ENCODE measurements at places on chromosomes 13 and 19.

DNA sequence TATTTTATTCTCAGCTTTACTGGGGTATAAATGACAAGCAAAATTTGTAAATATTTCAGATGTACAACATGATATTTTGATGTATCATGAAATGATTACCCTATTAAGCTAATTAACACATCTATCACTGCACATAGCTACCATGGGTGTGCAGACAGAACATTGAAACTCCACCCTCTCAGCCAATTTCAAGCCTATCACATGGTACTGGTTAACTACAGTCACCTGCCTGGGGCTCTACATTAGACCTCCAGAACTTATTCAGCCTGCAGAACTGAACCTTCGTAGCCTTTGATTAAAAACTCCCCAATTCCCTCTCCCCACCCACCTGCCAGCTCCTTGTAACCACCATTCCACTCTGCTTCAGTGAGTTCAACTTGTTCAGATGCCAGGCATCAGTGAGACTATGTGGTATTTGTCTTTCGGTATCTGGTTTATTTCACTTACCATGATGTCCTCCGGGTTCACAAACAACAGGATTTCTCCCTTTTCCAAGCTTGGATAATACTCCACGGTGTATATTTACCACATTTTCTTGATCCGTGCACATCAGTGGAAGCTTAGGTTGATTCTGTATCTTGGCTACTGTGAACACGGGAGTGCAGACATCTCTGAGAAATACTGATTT lies 19.2 kb downstream of the RAB20 start:
- no peak for DNase-seq

- DNase-seq = no peak
Measured at GRCh38 chr13:48490241-48490640, 42.6 kb downstream of the RCBTB2 start.

DNA sequence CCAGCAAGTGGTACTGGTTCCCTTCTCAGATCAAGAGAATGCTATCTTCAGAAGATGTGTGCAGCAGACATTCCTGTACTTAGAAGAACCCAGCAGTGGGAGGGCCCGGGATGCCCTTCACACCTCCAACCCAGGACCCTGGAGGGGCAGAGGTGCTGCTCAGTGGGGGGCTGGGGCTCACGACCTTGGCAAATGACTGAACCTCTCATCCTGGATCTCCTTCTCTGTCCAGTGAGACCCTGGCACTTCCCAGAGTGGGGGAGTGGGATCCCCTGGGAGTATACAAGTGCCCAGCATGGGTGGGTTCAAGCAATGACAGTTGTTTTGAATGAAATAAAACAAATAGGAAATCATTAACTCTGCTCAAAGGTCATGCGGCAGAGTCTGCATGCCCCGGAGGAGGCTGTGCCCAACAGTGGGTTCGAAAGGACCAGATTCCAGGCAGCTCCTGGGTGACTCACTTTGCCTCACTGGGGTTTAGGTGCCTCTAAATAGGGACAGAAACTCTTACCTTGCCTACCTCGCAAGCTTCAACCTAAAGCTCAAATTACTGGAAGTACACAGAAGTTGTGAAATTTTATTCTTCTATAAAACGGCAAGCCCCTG lies 26.9 kb downstream of the GGACT start:
- DNase-seq = no peak

DNA sequence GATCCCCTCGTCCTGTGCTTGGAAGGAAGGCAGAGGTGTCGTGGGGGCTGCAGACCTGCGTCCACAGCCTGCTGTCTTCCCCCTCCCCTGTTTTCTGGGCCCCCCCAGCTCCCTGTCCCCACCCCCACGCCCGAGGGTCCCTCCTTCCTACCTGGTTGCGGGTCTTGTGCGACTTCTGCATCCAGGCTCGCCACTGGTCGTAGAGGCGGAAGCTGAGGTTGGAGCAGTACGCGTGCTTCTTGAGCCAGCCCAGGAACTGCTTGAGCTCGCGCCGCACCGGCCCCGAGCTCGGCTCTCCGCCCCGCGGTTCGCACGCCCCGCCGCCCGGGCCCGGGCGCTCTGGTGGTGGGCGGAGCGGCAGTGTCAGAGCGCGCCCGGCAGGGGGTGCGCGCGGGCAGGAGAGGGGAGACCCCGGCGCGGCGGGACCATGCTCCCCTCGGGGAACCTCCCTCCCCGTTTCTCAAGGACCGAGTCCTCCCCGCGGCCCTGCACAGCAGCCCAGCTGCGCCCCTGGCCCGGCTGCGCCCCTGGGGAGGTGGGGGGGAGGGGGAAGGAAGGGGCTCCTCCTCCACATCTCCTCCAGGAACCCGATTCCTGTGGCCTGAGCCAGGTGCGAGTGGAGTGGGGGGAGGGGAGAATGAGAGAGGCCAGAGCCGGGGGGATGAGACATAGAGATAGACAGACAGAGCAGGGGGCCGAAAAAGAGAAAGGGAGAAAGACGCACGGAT lies 5.7 kb downstream of the REX1BD start:
- peak; percentile 72 for DNase-seq

DNA sequence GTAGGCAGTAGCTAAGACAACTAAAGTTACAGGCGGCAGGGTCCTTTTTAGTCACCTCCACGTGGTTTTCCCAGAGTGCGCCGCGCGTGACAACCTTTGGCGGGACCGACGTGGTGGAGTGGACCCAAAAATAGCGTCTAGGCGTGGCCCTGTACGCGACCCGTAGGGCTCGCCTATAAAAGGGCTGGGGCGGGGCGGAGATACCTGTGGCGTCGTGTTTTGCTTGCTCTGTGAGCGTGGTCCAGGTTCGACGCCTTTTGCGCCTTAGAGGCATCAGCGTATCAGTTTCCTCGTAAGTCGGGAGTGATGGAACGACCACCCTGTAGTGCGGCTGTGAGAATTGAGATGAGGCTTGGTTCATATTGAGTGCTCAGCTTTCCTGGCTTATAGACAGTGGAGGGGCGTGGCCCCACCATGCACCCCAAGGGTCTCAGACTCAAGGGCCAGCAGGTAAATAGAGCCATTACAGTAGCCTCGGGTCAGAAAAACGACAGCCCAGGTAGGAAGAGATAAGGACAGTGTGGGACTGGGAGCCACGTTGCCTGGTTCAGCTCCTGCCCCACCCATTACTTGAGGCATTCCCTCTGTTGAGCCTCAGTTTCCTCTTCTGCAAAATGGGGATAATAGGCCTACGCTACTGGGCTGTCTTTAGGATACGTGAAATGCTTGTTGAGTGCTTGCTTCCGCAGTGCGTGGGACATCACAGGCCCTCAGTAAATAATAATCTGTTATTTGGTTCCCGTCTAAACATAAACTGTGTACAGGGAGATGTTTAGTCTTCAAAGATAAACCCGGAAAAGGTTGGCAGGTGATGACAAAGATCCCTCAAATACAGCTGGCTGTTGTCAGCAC lies 693 bp upstream of the TMED1 start:
- peak; percentile 90 for DNase-seq

GRCh38 chr13:113417008-113417751 lies 36.1 kb downstream of the ADPRHL1 start:
- DNase-seq = no peak

DNA sequence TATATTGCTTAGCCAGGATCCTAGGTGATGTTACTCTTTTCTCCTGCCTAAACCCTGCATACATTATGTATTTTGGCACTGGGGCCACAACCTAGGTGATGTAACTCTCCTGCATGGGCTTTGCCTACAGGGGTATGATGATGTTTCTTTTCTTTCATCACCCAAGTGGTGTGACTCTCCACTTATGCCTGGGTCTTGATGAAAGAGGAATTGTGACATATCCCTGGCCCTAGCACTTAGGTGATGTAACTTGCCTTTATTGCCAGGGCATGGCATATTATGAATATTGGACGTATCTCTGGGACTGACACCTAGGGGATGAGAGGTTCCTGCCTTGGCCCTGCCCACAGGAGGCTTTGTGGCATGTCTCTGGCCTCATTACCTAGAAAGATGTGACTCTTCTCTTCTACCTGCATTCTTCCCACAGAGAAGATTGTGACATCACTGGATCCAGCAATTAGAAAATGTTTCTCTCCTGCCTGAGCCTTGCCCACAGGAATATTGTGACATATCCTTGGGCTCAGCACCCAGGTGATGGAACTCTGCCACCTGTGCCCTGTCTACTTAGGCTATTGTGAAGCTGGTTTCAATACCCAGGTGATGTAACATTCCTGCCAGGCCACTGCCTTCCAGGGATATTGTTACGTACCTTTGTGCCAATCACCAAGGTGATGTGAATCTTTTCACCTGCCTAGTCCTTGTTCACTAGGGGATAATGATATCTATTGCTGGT lies 27.3 kb upstream of the ZNF254 start:
- no peak for DNase-seq

- no peak for DNase-seq
Measured at GRCh38 chr13:68358294-68358705, 1128.2 kb upstream of the PCDH9 start.

DNA sequence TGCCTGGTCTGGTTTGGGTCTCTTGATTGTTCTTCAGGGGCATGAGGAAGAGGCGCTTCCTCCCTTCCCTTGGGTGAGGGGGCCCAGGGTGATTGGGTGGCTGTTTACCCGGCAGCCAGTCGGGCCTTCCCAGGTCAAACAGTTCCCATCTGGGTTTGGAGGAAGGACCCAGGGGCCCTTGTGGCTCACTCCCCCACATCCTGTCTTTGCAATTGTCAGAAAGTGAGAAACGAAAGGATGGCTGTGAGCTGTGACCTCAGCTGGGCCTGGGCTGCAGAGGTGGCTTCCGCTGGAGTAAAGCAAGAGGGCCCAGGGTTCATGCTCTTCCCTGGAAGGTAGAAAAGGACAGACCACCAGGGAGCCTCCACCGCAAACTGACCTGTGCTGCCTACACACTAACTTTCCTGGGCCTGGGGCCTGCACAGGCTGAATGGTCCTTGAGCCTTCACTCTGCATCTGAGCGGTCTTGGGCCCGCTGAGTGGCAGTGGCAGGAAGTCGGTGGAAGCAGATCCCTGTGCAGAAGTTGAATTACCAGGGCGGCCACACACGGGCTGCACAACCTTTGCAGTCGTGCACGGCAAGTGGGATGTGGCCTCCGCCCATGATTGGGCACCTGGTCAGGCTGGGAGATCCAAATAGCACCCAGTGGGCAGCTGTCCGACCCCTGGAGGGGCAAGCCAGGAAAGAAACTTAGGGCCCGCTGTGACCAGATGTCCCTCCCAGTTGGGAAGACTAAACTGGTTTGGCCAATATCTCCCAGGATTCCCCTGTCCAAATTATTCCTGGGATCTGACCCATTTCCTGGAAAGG lies 5.3 kb upstream of the CD79A start:
- no peak for DNase-seq

DNA sequence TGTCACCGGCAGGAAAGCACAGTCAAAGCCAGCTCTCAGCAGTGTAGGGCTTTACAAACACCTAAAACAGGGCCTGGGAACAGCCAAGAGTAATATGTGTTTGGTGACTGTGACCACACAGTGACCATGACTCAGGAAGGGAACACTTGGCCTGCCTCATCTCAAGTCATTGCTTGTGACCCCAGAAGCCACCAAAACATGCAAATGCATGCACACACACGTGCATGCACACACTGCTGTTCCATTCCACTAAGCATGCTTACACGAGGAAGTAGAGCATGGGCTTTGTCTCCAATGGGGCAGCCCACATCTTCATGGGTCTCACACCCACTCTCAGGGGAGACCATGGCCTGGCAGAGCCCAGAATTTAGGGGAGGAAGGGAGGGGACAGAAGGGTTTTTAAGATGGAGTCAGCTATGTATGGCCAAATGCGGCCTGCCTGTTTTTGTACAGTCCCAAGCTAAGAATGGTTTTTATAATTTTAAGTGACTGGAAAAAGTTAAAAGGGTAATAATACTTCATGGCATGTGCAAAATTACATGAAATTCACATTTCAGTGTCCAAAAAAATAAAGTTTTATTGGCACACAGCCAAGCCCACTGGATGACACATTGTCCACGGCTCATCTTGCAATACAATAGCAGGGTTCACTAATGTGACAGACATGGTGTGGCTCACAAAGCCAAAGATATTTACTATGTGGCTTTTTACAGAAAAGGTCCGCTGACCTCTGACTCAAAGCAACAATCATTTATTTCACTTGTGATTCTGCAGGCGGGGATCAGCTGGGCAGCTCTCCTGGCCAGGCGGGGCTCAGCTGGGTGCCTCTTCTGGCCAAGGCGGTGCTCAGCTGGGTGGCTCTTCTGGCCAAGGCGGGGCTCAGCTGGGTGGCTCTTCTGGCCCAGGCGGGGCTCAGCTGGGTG lies 17.3 kb downstream of the ZFR2 start:
- DNase-seq = no peak

DNA sequence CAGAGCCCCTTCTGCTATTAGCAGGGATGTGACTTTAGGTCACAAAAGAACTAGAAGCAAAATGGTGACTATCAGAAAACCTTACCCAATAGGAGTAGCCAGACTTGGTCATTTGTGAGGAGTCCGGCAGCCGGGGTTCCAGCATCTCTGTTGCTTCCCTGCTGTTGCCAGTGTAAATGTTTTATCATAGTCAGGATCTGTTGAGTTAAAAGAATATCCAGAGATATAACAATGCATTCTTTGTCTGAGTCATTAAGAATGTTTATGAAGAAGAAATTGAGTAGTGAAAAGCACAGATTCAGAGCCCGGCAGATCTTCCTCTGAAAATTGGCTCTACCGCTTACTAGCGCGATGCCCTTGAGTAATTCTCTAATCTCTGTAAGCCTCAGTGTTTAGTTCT lies 84.2 kb downstream of the COL4A2 start:
- DNase-seq = peak; percentile 60

DNA sequence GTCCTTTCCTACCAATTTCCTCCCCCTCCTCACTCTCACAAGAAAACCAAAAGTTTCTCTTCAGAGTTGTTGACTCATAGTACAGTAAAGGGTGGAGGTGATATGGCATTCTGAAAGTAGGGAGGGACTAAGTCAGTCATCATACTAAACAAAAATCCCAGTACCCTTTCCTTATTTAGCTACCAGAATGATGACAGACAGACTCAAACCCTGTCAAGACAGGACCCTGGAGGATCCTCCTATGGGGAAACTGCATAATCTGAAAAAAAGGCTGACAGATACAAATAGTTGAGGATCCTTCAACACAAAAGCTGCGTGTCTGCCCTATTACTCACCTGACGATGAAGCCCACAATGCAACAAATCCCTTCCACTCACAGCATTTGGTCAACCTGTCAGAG lies 55.5 kb downstream of the CYSLTR2 start:
- DNase-seq = no peak

- peak; percentile 81 for DNase-seq
Measured at GRCh38 chr19:53977429-53977990, 13.9 kb upstream of the CACNG6 start.

Data from fibroblast of skin of right biceps (primary cell).